ENCODE measurements at places on chromosomes 2 and 18.

- DNase-seq: no peak
Measured at GRCh38 chr2:26297061-26297460, 48.9 kb upstream of the SELENOI start.

- no peak for DNase-seq
Measured at GRCh38 chr18:74493689-74494088, 2.5 kb upstream of the CNDP2 start.

DNA sequence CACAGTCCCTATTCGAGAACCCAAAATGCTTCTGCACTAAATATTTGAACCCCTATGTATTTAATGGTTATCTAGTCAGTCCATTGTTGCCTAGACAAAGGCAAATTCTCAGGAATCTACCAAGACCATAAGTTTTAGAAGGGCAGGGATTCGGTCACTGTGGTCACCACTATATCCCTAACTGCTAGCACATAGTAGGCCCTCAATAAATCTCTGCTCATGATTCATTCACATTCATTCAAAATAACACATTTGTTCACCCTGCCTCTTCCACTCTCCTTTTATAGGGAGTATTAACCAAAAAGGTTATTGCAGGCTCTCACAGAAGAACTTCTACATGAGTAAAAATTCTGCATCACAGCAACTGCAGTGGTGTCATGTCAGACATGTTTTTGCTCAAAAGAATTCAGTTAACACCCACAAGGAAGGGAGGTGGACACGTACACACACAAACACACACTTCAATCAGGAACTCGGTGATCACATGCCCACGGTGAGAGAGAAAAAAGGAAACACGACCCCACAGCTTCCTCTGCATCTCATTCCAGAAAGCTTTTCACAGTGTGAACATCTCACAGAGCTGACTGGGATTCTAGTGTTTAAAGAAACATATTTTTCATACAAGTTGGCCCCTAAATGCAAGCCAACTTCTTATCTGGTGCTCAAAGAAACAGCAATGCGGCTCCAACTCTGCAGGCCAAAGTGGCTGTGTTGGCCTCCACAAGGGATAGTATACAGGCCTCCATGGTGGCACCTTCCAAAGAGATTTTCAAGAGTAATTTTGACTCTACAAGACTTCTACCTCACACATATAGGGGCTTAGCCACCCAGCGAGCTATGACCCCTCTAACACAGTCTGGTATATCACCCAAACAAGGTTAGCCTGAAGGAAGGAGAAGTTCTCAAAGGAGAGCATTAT lies 98.0 kb downstream of the ANKRD44 start:
- no peak for DNase-seq

DNA sequence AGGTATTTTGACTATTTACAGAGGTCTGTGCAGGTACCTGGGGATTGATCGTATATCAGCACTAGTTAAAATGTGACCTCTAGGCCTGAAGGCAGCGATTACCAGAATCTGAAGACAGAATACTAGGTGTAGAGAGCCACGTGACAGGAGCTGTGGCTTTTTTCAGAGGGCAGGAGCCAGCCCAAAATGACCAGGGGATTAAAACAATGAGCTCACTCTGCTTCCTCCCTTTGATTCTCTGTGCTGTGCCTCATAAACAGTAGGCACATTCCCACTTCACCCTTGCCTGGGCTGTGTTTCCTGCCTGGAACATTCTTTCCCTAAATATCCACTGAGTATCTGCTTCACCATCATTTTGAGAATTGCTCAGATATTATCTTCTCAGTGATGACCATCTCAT lies 15.2 kb downstream of the ITGAV start:
- DNase-seq: no peak

DNA sequence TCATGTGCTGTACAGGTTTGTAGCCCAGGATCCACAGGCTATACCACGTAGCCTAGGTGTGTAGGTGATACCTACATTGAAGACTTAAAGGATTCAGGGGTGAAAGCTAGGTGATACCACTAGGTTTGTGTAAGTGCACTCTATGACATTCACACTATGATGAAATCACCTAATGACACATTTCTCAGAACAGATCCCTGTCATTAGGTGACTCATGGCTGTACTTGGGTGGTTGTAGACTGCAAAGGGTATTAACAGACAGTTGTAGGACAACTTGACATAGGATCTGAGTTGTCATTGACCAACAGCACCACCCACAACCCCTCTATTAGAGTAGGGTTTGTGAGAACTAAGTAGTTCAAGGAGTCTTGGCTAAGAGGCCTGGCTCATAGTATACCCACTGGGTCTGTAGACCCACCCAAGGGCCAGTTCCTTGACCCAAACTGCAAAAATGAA lies 27.7 kb upstream of the SMCHD1 start:
- DNase-seq: no peak

GRCh38 chr2:240037358-240037757 lies 7.1 kb upstream of the OR6B2 start:
- no peak for DNase-seq
